Bronchial epithelial cell (primary cell): ENCODE measurements at places on chromosomes 3 and 15.

- DNase-seq, result no peak
Measured at GRCh38 chr3:104198131-104198530, 1168.6 kb upstream of the ALCAM start.

DNA sequence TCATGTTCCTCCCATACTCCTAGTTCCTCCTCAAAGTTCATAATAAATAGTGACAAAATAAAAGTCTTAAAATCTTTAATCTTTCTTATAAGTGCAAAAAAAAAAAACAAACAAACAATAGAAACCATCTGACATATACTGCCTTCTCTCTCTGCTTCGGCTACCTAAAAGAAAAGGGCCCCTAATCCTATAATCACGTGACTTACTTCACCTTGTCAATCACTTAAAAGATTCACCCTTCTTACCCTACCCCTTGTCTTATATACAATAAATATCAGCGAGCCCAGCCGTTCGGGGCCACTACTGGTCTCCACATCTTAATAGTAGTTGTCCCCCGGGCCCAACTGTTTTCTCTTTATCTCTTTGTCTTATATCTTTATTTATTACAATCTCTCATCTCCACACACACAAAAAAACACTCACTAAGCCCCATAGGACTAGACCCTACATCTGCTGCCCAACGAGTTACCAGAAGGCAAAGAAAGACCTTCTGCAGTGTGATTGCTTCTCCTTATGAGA, 28.8 kb downstream of the MKRN3 start:
- no peak for DNase-seq

DNA sequence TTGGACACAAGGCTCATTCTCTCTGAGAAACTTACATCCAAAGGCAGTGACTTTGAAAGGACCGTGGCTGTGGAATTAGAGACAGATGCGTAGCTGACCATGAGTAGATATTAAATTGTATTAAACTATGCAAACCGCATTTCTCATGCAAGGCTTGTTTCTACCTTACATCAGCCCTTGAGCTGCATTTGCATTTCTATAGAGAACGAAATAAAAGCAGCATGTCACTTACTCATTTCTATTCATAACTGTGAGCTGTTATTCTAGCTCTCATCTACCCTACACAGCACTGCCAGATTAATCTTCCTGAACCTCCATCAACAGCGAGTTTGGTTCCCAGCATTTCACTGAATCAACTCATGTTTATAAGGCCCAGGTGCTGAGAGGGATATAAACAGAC, 72.3 kb downstream of the THSD4 start:
- DNase-seq, result no peak

DNA sequence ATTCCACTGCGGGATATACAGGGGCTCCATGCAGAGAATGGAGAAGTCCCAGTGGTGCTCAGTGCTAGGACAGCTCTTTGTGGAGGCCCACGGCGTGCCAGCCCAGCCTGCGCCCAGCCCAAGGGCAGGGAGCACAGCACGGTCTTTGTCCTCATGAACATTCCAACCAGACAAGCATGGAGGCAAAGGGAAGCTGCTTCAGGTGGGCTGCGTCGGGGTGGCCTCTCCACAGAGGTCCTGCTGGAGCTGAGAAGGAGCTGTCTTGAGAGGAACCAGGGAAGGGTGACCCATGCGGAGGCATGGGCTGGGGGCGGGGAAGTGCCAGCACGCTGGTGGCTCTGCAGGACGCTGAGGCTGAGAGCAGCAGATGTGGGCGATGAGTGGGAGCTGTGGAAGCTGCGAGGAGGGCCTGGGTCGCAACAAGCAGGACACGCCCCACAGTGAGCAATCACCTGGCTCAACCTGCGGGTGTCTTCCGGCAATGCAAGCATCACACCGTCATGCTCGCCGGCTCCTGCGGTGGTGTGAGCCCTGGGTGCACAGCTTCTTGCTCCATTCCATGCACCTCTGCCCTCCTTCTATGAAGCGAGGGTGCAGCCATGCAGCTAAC, 14.0 kb upstream of the KLF15 start:
- no peak for DNase-seq

- no peak for DNase-seq
Measured at GRCh38 chr15:71612869-71613268, 197.5 kb upstream of the NR2E3 start.

DNA sequence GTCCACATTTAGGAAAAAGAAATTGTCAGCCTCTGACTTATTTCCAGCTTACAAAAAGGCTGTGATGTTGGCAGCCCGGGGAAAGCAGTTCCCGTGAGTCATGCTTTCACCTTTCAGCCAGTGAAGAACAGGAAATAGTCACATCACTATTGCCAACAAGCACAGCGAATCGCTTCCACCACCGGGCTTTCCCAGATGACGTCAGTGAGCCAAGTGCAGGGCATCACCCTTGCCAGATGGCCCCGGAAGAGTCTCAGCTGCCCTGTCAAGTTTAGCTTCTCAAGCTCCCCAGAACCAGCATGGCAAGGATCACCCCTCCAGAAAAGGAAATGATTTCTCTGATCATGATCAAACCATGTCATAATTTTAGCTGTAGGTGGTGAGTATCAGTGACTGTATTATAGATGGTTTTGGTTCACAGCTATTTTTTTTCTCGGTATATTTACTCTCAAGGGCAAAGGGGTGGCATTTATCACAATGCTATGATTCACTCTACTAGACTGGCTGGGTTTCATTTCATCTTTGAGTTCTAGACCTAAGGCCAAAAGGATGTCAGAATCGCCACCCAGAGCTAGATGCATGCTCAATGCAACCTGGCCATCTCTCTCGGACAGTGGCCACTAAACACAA, 32.9 kb downstream of the B3GNT5 start:
- peak; percentile 99 for DNase-seq

DNA sequence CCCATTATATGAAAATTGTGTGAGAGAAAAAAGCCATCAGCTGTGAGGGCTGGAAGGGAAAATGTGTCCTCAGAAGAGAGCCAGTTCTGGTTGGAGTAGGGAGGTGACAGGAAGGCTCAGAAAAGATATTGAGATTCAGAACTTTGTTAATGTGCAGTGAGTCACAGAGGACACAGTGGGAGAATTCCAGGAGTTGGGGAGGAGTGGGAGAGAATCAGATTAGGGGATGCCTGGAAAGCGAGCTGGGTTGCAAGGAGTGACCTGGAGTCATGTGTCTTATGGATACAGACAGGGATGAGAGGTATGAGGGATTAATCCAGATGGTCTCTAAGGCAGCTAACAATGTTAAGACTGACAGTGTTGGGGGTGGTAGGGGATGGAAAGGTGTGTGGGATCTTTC, 67.5 kb downstream of the CHST2 start:
- no peak for DNase-seq

GRCh38 chr3:111392894-111393398, 149.1 kb upstream of the CD96 start:
- DNase-seq, result peak; percentile 88

GRCh38 chr15:44029940-44030568, 165.0 kb downstream of the FRMD5 start:
- peak; percentile 48 for DNase-seq

DNA sequence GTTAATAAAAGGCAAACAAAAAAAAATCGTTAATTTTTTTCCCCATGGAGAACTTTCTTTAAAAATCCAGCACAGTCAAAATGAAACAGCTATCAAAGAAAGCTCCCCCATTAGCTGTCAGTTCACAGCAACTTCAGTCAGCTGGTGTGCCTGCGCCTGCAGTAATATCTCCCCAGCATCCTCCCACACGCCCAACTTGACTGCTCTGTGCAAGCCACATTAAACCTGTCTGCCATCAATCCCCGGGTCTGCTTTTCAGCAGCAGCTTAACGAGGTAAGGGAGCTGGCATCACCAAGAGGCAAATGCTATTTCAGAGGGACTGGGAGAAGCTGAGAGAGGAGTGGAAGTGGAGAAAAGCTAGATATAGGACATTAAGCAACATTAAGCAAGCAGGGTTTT, 337.5 kb downstream of the GAP43 start:
- DNase-seq, result no peak

- DNase-seq, result no peak
Measured at GRCh38 chr15:74427607-74428441, 5.9 kb downstream of the SEMA7A start.

- no peak for DNase-seq
Measured at GRCh38 chr3:50258029-50258680, 10.8 kb upstream of the SEMA3B start.

- no peak for DNase-seq
Measured at GRCh38 chr3:50574444-50574831, 5.1 kb downstream of the HEMK1 start.

GRCh38 chr15:65032801-65033537, 3.5 kb upstream of the MTFMT start:
- peak; percentile 61 for DNase-seq

GRCh38 chr3:190424108-190424477, 25.6 kb downstream of the TMEM207 start:
- no peak for DNase-seq

GRCh38 chr3:126542340-126543241, 16.1 kb downstream of the C3orf22 start:
- DNase-seq, result no peak

- no peak for DNase-seq
Measured at GRCh38 chr3:195896361-195897080, 11.8 kb downstream of the TNK2 start.

- peak; percentile 8 for DNase-seq
Measured at GRCh38 chr3:180690061-180690460, 10.8 kb upstream of the CCDC39 start.

GRCh38 chr3:59381282-59381681, 331.5 kb upstream of the CFAP20DC start:
- no peak for DNase-seq

DNA sequence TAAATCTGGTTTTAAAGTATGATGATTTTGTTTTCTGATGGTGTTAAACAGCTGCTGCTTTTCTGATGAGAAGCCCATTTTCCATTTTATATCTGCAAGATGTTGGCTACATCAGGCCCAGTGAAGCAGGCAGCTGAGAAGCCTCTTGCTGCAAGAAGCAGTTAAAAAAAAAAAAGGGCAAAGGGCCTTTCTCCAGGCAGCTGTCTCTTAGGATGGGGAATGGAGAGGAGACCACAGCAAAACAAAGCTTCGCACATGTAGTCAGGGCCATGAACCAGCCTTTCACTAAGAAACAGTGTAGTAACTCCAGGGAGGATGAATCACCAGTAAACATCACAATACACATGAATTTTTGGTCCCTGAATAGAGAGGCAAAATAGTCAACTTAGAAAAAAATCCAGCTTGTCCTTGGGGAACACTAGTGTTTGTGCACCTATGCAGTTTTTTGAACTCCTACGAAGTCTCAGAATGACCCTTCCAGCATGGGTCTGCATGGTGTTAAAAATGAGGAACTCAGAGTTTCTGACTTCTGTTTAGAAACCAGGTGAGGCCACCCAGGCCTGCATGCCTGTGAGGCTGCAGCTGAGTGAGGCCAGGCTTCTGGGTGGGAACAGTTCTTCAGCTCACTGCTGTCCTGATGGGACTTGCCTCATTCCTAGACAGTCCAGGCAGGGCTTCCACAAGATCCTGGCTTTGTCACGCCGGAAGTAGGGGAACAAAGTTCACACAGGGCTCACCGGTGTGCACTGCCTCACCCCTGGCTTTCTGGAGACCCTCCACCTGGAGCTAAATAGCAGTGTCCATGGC, 518.7 kb downstream of the MCTP2 start:
- peak; percentile 29 for DNase-seq

GRCh38 chr15:33098094-33099058, 96.1 kb downstream of the FMN1 start:
- peak; percentile 83 for DNase-seq

DNA sequence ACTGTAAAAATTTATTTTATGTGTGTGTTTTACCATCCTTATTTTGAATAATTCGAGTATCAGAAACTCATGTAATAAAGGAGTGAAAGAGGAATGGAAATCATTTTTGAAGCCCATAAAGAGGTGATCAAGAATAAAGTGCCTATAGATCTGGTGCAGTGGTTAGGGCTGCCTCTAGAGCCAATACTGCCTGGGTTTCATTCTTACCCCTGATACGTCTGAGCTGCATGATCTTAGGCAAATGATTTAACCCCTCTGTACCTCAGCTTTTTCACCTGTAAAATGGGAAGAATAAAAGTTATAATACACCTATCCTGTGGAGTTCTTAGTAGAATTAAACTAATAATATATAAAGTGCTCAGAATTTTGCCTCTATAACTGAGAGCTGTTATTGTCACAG, 30.4 kb downstream of the EFHB start:
- DNase-seq, result no peak

DNA sequence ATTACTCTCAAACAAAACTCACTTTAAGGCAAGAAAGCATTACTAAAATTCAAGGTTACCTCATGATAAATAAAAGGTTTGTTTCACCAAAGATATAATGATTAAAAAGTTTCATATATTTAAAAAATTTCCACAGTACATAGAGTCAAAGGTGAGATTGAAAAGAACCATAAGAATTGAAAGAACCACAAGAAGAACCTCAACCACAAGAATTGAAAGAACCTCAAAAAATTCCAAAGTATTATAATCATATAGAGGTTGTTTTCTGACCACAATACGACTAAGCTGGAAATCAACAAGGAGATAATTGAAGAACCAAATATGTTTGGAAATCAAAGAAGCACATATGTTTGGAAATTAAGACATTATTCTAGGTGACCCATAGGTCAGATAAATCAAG, 52.7 kb downstream of the SLC25A36 start:
- no peak for DNase-seq

DNA sequence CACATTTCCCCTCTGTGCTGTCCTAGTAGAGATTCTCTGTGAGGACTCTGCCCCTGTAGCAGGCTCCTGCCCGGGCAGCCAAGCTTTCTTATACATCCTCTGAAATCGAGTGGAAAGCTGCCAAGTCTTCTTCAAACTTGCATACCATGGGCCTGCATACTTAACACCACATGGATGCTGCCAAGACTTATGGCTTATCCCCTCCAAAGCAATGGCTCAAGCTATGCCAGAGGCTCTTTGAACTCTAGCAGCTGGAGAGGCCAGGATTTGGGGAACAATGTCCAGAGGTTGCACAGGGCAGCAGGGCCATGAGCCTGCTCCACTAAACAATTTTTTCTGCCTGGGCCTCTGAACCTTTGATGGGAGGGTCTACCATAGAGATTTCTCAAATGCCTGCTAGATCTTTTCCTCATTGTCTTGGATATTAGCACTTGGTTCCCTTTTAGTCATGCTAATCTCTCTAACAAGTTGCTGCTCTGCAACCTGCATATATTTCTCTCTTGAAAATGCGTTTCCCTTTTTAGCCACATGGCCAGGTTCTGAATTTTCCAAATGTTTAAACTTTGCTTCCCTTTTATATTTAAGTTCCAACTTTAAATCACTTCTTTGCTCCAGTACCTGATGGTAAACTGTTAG, 6.1 kb upstream of the PLSCR4 start:
- DNase-seq, result no peak

DNA sequence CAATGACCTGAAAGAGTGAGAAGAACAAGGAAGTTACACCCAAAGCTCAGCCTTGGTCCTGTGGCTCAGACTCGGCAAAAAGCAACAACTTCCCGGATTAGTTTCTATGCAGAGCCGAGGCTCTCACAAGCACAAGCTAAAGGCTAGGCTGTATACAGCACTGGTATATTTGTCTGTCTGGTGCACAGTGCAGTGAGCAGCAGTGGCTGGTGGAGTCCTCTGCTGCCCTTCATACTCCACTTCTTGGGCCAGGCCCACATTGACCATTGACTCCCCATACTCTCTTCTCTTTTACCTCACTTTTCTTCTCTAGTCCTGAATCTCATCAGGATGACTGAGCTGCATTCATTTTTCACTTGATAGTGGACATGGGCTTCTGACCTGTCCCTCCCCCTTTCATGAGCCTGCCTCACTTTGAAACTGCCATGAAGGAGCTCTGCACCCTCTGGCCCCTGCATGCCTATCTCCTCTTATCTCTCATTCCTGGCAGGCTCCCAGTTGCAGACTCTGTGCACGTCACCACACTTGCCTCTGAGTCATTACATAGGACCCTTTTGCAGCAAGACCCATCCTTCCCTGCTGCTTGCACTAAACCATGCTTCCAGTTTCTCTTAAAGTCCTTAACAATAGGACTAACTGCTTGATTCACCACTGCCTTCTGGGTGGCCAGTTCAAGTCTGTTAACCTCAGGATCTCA, 379.3 kb downstream of the NTRK3 start:
- DNase-seq, result no peak
